SW 1271 (cell line): ENCODE measurements at places on chromosomes 2 and 18.

DNA sequence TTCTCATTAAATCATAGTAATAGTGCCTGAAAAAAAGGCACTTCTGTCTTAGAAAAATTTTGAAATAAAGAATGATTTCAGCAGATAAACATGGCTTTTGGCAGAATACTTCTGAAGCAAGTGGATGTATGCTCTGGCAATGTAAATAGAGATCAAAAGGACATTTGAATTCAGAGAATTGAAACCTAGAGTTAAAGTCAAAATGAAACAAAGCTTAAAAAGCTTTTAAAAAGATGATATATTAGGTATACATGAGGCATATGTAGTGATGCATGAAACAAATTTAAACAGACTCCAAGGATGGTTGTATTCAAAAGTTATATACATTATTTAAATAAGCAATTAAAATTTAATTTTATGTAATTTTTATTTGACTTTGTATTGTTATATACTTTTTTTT, 1344.5 kb upstream of the TMEFF2 start:
- no peak for DNase-seq

- DNase-seq: no peak
Measured at GRCh38 chr18:48839819-48840490, 110.8 kb downstream of the SMAD7 start.

- DNase-seq: no peak
Measured at GRCh38 chr2:36413218-36413617, 57.6 kb downstream of the CRIM1 start.

- no peak for DNase-seq
Measured at GRCh38 chr2:8671802-8672201, 10.1 kb upstream of the ID2 start.

- no peak for DNase-seq
Measured at GRCh38 chr2:202848813-202849212, 22.8 kb downstream of the ICA1L start.
